HFFc6 (cell line): ENCODE measurements at places on chromosomes 12 and 14. TPM values are rescaled to one million over a fixed set of nuclear protein-coding genes. Genes with fewer than 3 reads are reported as not detected.

DNA sequence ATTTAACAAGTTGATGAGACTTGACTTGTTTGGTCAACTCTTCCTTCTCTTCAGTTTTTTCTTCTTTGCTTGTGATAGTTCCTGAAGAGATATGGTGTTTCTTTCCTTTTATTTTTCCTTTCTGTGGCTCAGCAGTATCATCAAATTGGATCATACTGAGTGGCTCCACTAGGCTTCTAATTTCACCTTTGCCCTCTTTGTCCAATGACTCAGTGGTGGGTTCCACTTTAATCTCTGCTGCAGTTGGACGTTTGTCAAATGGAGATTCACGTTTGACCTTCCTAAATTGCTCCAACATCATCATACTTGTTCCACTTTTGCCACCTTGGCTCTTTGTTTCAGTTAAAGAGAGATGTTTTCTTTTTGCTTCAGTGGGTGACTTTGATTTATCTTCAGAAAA is 41.5 kb downstream of the FAM186A start:
- no peak for DNase-seq

DNA sequence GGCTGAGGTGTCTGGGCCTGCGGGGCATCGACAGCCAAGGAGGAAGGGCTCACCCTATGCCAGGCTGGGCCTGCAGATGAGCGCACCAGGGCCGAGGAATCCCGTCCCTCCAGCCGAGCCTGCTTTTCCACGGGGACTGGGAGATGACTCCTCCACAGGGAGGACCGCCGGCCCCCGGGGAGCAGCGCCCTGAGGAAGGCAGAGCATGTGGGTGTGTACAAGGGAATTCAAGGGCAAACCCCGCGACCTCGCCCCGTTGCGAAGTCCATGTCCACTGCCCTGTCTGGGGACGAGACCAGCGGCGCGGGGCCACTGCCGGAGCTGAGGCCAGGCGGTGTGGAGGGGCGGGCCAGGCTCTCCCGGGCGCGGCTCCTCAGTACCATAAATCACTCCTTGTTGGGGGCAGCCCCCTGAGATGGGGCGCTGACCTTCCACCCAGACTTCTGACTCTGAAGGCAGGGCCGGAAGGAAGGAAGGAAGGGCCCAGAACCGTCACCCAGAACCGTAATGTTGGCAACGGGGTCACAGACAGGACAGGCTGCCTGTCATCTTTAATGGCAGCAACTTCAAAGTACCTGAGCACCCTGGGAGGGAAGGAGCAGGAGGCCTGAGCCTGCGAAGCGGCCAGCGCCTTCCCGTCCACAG is 52.5 kb downstream of the RNF34 start:
- no peak for DNase-seq

DNA sequence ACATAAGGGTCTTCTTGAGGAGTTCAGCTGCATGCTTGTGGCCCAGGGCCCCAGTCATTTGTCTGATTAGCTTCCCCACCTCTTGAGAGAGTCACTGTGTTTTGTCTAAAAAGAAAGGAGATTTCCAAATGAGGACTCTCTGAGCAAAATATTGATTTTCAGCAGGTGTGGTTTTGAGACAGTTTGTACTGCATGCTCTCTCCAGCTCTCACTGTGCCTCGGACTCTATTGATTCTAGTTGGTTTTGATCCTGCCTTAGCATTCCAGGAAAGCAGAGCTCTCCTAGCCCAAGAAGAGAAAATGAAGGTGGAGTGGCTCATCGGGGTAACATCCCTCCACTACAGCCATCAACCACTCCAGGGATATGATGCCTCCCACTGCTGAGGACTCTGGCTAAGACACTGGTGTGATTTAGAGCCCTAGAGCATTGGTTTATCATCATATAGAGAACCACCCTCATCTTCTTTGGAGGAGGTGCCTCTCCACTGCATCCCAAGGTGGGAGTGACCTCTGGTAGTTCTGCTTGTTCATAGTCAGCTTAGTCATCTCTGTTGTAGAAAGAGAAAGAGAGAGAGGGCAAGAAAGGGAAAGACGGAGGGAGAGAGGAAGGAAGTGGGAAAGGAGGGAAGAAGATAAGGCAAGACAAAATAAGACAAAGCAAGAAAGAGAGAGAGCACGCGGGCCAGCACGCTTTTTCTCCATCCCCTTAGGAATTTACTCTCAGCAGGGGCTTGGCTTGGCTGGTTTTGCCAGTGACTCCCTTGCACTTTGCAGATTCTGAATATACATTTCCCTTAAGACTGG is 365.6 kb downstream of the DPF3 start:
- peak; percentile 24 for DNase-seq

DNA sequence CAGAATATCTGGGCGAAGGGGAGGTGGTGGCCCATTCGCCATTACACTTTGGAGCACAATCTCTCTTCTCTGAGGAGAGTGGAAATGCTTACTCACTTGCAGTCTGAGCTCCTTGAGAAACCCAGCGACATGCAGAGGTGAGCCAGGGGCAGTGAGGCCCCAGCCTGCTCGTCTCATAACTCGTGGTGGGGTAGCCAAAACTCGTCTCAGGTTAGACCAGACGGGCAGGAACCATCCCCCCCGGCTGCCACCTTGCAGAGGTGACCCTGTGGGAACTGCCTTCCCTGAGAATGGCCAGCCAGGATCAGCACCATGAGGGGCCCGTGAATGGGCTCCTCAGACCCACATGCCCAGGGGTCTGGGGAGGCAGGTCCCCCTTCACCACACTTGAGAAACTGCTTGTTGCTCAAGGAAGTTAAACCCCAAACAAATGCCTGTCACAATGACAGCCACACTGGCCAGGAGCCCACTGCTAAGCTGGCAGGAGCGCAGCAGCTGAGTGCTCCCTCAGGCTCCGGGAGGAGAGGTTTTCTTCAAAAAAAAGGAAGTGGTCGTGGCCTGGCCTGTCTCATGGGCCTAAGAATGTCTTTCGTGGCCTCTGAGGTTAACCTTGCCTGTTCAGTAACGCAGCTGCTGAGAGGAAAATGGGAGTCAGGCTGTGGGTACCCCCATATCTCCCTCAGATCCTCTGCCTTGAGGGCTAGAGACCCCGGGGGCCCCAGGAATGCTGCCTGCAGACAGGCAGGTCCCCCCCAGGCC is 9.2 kb upstream of the ALDH2 start:
- no peak for DNase-seq

DNA sequence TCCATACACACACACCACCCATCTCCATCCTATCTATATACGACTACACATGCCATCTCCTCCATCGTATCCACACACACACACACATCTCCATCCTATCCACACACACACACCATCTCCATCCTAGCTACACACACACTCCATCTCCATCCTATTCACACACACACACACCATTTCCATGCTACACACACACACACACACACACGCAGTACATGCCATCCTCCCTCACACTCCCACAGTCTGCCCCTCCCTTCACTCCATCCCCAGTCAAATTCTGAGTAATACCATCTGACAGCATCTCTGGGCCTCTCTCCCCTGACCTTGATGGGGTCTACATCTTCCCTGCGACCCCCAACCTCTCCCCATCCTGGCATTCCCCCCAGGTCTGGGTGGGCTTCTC is 193.8 kb upstream of the LHX5 start:
- no peak for DNase-seq

DNA sequence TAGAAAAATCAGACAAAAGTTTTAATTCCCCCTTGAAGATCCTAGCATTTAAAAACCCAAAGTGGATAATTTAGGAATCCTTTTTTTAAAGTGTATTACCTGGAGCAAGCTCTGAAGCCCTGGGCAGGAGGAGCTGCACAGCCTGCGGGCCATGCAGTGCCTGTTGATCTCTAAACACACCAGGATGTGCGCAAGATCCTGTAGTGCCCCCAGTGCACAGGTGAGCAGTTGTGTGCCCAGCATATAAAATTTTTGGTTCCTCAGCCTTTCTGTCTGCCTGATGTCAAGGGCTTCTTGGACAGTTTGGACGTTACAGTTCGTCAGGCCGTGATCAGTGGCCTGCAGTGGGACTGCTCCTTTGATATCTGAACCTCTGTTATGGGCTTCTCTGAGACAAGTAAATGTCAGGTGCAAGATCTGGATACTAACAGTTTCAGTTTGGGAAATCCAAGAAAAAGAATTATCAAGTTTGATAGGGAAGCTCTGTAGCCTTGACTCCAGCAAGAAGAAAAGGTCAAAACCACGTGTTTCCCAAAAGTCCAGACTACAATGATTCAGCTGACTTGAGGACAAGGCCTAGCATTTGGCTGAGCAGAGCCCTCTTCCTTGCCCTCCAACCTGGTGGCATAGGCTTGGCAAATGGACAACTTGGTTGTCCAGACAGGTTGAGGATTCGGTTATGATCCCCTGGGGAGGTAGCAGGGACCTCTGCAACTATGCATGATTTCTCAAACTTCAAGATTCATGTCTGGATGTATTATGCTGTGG is 1.0 kb downstream of the ATXN7L3B start:
- DNase-seq, result no peak

DNA sequence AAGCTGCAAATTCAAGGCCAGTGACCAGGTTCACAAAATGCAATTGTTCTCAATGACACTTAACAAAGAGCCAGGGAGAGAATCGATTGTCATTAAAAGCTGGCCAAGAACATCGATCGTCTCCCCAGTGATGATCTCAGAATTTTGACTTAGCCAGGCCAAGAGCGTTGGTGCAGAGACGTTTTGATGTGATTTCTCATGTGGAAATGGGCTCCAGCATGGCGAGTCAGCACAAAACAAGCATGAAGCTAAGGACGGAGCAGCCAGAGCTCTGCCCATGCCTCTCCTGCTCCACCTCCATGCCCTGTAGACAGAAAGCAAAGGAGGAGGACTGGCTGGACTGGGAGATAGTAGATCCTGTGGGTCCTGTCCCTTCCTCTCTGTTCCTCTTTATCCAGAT is 270.8 kb downstream of the FOXN3 start:
- DNase-seq, result no peak

GRCh38 chr14:71238835-71239234 is 331.6 kb downstream of the PCNX1 start:
- no peak for DNase-seq

- peak; percentile 53 for DNase-seq
These were observed 152.2 kb upstream of the RASSF8 start for GRCh38 chr12:25806271-25806670.

GRCh38 chr12:102633981-102634605 is 153.7 kb upstream of the IGF1 start:
- peak; percentile 68 for DNase-seq

DNA sequence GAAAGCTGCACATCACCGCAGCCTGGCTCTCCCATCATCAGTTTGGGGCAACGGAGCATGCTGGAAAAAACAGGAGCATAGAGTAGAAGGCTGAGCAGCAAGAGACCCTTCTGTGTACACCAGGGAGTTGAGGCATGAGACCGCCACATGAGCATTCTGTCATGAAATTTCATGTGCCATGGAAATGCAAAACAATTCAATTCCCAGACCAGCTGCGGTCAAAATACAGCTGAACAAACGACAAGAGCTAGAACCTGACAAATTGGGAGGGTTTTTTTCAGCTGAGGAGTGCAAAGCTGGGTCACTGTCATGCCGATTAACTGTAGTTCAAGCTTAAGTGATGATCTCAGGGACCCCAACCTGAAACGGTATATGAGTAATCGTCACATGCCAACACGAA is 37.1 kb downstream of the TMEM30B start:
- no peak for DNase-seq

- no peak for DNase-seq
These were observed 520 bp downstream of the CSRP2 start for GRCh38 chr12:76878099-76878898.

DNA sequence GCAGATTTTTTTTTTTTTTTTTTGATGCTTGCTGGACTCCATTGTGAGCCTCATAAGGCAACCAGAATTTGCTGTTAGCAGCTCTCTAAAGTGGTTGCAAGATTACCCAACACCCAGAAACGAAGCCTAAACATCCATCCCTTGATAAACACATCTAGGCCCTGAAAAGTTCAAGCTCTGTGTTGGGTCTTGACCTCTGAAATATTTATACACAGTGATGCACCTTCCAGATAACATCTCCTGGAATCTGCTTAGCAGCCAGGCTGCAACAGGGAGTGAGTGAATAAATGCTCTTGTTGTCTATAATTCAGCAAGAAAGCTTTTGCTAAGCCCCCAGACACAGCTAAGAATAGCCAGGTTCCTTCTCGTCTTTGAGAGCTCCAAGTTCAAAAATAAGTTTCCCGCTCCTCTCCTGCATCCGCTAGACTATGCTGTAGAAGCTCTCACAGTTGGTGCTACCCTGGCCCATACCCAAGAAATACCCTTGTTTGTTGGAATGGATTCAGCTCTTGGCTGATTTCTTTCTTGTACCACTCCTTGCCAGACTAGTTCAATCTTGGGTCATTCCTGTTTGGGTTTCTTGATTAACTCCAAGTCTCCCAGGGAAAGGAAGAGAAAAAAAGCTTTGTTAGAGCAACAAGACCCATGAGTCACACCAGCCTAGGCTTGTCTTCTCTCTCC is 610.6 kb upstream of the TBX3 start:
- peak; percentile 12 for DNase-seq

GRCh38 chr12:29147731-29148595 is 1.1 kb upstream of the FAR2 start:
- no peak for DNase-seq

DNA sequence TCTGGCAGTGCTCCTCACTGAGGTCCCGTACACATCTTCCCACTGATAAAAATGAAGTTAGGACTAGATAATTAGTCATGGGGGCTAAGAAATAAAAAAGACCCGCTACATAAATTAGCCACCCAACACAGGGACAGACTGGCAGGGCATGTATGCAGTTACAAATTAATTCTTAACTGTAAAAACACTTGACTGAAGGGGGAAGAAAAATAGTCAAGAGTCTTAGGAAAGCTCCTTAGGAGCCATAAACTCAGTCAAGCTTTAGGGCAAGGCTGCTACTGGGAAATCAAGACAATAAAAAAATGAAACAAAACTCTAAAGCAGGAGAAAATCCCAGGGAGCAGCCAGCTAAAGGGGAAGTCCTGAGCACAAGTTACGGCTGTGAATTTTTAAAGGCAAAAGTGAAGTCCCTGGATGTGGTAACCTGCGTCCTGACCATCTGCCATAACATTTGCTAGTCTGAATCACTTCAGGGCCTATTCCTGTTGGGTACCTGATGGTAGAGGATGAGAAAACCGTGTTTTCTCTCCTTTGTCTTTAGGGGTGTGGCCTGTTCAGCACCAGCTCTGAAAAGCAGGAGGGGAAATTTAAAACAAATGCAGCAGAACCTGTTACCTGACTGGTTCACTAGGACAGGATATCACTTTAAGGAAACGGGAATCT is 7.5 kb upstream of the NPFF start:
- no peak for DNase-seq

GALNT9 gene
- total RNA-seq, result not detected in 3 replicates

NID2 gene
- 91.7 to 118 TPM (median 111 TPM) in 3 replicates for total RNA-seq

TMEM106C gene
- total RNA-seq, result 87.8 to 107 TPM (median 98.9 TPM) in 3 replicates

CIROP gene
- total RNA-seq, result not detected in 3 replicates

ARHGEF25 gene
- 10.2 to 23.3 TPM (median 16.7 TPM) in 3 replicates for total RNA-seq
